ENCODE measurements at places on chromosomes 7 and 10. TPM values are rescaled to one million over a fixed set of nuclear protein-coding genes. Genes with fewer than 3 reads are reported as not detected.
A peak's percentile ranks its signal among the peaks of the same experiment; 100 is the strongest.

DNA sequence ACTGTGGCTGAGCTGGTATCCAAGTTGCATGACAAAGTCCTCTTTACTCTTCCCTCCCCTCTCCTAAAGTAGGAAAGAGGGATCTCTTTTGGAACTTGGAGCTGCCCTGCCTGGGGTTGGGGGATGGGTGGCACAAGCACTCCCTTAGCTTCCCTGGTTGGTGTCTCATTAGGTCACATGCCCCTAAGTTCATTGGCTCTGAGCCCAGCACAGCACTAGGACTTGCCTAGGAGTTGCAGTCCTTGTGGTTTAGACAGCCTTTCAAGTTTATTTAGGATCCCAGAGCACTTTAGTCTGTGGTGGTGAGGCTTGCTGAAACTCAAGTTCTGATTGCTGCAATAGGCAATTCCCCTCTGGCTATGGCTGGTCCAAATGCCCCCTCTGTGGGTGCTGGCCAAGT is 281.4 kb downstream of the NXPH1 start:
- no peak for DNase-seq

NME8 gene
- total RNA-seq: not detected

TLX1 gene
- total RNA-seq: not detected

CYP2C19 gene
- total RNA-seq: not detected

SUN3 gene
- not detected for total RNA-seq

- no peak for DNase-seq
Observed at GRCh38 chr7:151794508-151795167, 82.3 kb downstream of the PRKAG2 start.

DNA sequence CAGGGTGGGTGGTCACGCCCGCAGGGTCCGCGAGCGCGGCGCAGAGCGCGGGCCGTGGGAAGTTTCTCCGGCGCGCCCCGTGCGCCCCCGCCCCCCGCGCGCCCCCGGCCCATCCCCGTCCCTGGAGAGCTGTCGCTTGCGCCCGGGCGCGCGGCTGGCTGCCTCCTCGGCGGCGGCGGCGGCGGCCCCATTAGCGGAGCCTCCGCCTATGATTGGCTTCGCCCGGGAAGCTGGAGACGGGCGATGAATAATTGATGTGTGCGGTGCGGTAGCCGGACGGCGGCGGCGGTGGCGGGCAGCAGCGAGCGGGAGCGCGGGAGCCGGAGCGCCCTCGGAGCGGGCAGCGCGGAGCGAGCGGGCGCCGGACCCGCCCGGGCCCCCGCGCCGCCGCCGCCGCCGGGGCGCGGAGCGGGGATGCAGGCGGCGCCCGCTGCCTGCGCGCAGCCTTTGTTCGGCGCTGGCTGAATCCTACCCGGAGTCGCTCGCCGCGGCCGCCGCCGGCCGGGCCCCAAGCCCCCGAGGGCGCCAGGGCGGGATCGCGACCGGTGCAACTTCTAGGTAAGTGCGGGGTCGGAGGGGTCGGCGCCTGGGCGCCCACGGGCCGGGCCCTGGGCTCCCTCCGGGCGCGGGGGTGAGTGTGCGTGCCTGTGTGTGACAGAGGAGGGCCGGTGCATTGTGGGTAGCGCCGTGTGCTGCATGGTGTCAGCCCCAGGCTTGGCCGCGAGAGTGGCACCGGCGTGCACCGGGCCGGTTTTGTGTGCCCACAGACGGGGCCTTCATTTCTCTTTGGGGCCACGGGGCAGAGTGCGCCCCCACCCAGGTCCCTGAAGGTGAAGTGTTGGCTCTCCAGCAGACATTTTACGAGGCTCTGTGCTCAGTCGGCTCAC is 103.8 kb upstream of the PPIF start:
- DNase-seq: peak; percentile 76

GRCh38 chr10:12803776-12804175 is 197.7 kb downstream of the CCDC3 start:
- no peak for DNase-seq

All from dorsolateral prefrontal cortex (tissue), 122 donors.